T-helper 2 cell (primary cell): ENCODE measurements at places on chromosomes 12 and 14.

- no peak for DNase-seq
Measured at GRCh38 chr12:102322254-102322653, 124.6 kb upstream of the PMCH start.

DNA sequence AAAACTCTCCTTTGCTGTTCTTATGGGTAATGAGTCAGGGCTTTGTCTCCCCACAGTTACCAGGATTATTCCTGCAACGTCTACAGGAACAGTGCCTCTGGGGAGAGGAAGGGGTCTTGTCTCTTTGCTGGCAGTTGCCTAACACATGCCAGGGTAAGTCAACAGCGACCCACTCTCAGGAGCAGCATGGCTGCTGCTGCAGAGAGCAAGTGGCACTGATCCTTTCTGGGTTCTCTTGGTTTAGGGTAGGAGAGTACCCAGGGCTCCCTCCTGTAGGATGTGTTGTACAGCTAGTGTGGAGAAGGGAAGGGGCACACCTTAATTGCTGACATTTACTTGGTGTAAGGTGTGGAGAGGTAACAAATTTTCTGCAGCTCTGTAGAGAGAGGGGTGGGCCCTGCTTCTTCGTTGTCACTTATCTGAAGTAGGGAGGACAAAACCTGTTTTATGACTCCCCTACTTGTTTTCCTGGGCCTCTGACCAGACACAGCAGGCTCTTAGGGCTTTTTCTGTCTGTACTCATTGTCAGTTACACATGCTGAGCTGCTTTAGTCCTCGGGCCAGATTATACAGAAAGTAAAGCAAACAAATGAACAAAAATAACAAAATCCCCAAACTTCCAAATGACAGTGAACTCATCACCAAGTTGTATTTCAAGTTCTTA is 168.2 kb downstream of the ACSS3 start:
- no peak for DNase-seq

DNA sequence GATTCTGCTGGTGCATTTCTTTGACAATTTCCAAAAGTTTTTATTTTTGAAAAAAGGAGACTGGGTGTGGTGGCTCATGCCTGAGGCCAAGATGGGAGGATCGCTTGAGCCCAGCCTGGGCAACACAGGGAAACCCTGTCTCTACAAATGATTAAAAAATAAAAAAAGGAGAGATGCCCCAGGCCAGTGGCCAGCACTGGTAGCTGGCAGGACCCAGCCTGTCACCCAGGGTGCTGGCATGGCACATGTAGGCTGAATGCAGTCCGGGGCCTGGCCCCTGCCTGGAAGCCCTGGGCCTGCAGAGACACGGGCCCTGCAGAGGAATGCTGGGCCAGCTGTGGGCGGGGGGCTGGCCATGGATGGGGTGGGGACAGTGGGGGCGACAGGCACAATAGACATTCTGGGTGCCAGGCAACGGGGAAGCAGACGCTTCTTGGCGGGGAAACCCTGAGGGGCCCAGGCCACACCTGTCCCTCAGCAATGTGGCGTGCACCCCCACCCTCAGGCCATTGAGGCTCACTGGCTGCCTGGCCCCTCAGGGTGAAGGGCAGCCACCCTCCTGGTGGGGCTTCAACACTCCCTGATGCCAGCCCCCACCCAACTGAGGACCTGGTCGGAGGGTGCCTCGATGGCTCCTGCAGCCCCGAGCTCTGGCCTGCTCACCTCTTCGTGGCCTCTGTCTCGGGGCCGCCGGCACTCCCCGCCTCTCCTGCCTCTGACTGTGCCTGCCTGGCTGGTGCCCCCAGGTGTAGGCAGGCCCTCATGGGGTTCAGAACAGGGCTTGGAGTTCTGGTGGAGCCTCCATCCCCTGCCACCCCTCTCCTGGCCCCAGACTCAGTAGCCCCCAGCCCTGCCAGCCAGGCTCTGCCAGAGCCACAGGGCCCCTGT is 12.1 kb downstream of the TRMT61A start:
- no peak for DNase-seq

DNA sequence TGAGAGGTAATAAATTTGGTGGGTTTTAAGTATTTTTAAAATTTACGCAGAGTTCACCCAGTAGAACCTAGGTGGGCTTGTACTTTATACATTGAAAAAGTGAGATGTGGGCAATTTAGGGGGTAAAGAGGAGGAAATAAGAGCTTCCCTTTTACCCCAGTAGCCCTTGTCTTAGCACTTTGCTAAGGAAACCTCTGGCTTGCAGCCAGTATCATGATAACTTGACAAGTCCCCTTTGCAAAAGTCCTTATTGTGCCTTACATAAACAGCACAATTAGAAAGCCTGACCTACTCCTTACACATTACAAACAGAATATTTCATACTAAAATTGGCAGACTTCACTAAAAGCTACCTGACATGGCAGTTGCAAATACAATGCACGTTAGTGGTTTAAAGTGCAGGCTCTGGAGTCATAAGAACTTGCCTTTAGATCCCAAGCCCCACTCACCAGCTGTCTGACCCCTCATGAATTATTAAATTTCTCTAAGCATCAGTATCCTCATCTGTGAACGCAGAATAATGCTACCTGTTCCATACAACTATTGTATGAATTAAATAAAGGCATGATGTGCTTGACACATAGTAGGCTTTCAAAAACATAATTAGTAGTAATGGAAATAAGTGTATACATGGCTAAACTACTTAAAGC is 53.2 kb upstream of the NELL2 start:
- no peak for DNase-seq

GRCh38 chr12:120588948-120589930 is 8.0 kb upstream of the POP5 start:
- DNase-seq: no peak

- no peak for DNase-seq
Measured at GRCh38 chr12:75583355-75583754, 71.9 kb upstream of the KRR1 start.

- DNase-seq: no peak
Measured at GRCh38 chr12:105764216-105764835, 374.4 kb downstream of the NUAK1 start.

GRCh38 chr12:7496451-7496850 is 7.1 kb downstream of the CD163 start:
- DNase-seq: no peak

- DNase-seq: no peak
Measured at GRCh38 chr14:25411781-25412757, 362.1 kb upstream of the STXBP6 start.

- no peak for DNase-seq
Measured at GRCh38 chr14:30559638-30560091, 707 bp downstream of the G2E3 start.

DNA sequence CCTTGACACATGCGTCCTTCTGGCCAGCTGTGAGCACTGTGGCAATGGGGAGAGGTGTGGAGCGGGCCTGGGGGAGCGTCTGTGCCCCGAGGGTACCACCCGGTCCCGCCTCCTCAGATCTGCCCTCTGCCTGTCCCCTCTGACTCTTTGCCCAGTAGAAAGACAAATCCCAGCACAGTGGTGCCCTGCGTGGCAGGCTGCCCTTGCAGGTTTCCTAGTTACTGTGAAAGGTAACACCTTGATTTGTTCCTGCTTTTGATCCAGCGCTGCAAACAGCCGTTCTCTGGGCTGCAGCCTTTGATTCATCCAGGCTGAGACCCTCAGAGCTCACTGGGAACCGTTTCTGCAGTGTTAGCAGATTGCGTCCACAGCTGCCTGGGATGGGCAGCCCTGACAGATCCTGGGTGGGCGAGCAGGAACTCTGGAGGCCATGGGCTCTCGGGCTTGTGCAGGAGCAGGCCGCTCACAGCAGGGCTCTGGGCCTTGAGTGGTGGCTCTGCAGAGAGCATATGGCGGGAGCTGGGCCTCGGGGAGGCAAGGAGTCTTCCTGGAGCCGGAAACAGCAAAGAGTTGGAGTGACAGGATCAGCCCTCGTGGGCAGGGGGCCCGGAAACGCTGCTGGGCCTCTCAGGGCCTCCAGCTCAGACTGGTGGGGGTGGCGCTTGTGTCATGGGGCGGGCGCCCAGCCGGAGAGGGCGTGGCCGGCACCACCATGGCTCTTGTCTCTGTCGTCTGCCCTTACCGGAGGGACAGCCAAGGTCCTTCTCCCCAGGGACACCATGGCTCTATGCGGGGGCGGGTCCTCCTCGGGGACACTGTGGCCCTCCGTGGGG is 16.6 kb downstream of the FBRSL1 start:
- peak; percentile 66 for DNase-seq

- no peak for DNase-seq
Measured at GRCh38 chr12:63994704-63995103, 150.2 kb downstream of the SRGAP1 start.

GRCh38 chr14:33237115-33237740 is 298.5 kb downstream of the NPAS3 start:
- DNase-seq: no peak
